Activated T-helper 1 cell treated with anti-CD3 and anti-CD28 coated beads, Interleukin-2, amount 50 U/mL, for 16 hours (primary cell): ENCODE measurements at places on chromosomes 2 and 18.

- no peak for DNase-seq
Observed at GRCh38 chr18:11149441-11150270, at the start of gene PIEZO2. Gene PIEZO2, minus strand, starts transcription at chr18:11149569. Its CDS starts 981 bp downstream, at chr18:11148588.

DNA sequence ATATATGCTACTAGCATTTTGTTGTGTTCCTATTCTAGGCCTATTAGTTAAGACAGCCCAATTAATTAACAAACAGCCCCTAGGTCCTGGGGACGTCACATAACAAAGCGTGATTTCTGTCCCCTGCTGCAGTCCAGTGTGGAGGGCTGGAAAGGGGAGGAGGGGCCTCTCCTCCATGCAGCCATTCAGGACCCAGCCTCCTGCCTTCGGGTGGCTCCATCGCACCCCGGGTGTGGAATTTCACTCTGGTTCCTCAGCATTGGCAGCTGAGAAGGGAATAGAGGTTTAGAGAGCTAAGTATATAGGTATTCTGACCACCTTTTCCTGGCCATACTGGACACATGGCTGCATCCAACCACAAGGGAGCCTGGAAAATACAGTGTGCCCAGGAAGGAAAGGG, 42.4 kb downstream of the MC2R start:
- no peak for DNase-seq

GRCh38 chr2:223041527-223042109, 10.4 kb upstream of the KCNE4 start:
- no peak for DNase-seq

GRCh38 chr2:165610591-165611029, 141.1 kb downstream of the CSRNP3 start:
- DNase-seq = no peak

DNA sequence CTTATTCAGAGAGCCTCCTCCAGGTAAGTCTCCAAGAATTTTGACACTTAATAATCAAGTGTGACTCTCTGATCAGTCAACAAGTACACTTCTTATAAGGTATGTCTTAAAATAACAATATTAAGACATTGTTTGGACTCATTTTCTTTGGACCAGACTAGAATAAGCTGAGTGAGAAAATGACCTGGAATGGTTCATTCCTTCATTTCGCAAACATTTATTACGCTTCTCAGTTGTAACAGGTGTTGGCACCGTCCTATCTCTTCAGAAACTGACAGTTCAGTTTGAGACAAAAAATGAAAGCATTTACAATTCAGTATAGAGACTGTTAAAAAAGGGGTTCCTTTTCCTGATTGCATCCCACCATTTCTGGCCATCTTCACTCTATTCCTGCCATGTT, 46.6 kb downstream of the TSPYL6 start:
- DNase-seq = no peak

DNA sequence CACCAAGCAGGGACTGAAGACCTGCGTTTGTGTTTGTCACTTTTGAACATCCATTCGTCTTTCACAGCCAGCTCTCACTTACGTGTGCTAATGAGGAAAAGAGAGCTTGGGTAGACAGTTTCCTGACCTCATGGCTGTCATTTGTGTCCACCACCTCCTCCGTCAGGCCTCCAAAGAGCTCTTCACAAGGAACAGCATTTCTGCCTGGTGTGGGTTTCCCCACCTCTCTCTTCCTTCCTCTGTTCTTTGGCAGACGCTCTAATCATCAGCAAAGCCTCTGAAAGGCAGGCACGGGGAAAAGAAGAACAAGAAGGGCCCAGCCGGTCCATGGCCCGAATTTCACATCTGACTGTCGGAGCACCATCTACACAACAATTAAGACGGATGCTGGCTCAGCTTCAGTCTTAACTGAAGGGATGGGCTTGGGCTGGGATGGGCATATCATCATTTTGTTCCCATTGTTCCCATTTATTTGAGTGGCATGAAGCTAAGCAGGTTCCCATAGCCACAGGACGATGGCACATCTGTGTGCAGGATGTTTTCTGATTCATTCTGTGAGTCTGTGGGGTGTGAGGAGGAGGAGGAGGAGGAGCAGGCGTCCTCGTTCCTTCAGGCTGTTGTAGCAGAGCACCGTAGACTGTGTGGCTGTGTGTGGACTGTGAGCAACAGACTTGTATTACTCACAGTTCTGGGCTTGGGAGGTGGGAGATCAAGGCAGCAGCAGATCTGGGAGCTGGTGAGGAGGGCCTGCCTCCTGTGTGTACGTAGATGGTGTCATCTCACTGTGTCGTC, 66.4 kb downstream of the TSHZ1 start:
- DNase-seq = no peak

DNA sequence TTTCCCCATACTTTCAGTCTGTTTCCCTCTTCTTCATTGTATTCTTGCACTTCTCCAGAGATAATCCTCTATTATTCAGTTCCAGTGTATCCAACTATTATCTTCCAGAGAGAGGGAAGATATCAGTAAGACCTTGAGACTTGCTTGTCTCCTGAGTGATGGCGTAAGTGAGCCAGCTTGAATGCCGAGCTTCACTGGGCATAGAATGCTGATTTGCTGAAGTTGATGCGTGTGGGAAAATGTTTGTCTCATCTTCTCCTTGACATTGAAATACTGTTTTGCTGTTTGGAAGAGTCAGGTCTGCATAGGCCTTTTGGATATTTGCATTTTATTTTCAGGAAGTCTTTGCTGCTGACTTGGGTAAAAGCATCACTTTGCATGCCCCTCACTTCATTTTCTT, 41.1 kb upstream of the MGAT5 start:
- no peak for DNase-seq

DNA sequence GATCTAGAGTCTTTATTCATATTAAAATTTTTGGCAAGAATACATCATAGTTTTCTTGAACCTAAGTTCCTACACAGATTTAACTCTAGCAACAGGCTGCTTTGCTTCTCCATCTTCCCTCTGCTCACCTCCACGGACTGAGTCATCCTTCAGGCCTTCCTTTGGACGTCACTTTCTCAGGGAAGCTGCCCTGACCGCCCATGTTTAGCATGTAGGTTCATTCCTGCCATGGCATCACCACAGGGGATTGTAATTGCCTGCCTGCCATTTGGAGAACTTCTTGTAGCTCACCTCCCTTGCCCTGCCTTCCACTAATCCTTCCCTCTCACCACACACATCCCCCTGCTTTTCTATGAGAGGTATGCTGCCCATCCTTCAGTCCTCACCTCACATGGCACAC, 43.9 kb upstream of the B3GNT2 start:
- DNase-seq = no peak

GRCh38 chr18:10121786-10122515, 208.1 kb downstream of the VAPA start:
- DNase-seq = no peak

GRCh38 chr2:49255409-49255971, 101.2 kb upstream of the FSHR start:
- DNase-seq = no peak

DNA sequence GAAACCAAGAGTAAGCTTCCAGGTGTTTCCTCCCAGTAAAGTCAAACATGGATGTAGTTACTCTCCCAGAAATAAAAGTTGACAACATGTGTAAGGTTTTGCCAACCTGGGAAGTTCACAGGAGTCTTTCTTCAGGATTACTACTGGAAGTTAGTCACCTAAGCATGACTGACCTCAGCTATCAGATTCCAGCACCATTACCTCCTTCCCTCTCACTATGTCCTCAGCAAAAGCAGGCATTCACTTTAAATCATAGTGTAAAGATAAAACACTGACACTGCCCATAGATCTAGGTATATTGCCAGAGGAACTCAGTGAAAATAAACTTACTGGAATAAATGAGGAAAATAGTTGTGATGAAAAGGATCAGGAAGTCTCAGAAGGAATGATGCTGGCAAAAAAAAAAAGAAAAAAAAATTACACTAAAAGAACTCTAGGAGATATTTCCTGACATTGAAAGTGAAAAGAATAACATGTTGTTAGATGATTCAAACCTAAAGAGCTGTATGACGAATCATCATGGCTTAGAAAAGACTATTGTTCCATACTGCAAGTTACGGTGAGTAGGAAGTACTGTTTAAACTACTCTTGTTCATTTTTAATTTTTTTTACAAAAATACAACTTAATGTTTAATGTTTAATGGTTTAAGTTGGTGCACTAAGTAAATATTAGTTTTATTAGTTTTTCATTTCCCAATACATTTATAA, 484.5 kb upstream of the ZNF804A start:
- DNase-seq = no peak

GRCh38 chr18:45980229-45980628, 13.1 kb upstream of the EPG5 start:
- DNase-seq = no peak

DNA sequence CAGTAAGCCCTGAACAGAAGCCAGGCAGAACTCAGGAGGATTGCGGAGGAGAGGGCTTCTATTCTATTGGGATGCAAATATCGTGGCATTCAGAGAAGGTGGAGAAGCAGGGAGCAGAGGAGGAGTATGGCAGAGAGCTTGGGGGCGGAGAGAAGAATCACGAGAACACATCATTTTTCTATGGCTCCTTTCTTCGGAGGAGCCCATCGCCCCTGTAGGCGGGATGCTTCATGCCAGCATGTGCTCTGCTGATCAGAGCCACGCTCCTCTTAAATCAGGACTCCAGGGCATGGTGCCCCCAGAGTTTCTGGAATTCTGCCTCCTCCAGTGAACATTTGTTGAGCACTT, 71.1 kb downstream of the CIB4 start:
- no peak for DNase-seq

- DNase-seq = no peak
Observed at GRCh38 chr2:23453836-23454460, 69.0 kb downstream of the KLHL29 start.

- no peak for DNase-seq
Observed at GRCh38 chr2:30708491-30709290, 98.6 kb downstream of the CAPN13 start.

GRCh38 chr2:241198381-241199279, 10.2 kb downstream of the ANO7 start:
- DNase-seq = no peak

GRCh38 chr2:77328134-77328931, 193.8 kb downstream of the LRRTM4 start:
- DNase-seq = no peak

DNA sequence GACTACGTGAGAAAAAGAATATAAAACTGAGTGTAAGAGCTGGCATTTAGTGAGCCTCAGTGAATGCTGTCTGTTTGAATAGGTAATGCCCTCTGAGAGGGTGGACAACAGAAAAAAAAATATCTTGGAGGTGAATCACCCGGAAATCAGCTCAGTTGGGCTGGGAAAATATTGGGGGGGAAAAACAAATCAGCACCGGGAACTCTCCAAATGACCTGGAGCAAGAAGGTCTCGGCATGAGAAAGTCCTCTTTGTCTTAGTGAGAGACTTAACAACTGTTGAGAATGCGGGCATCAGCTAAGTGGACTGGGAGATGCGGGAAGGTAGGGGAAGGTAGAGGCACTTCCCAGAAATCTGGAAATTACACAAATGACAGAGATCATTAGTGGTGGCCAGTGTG, 109.4 kb upstream of the POU3F3 start:
- no peak for DNase-seq

- DNase-seq = no peak
Observed at GRCh38 chr2:11017921-11018320, 106.2 kb downstream of the KCNF1 start.

DNA sequence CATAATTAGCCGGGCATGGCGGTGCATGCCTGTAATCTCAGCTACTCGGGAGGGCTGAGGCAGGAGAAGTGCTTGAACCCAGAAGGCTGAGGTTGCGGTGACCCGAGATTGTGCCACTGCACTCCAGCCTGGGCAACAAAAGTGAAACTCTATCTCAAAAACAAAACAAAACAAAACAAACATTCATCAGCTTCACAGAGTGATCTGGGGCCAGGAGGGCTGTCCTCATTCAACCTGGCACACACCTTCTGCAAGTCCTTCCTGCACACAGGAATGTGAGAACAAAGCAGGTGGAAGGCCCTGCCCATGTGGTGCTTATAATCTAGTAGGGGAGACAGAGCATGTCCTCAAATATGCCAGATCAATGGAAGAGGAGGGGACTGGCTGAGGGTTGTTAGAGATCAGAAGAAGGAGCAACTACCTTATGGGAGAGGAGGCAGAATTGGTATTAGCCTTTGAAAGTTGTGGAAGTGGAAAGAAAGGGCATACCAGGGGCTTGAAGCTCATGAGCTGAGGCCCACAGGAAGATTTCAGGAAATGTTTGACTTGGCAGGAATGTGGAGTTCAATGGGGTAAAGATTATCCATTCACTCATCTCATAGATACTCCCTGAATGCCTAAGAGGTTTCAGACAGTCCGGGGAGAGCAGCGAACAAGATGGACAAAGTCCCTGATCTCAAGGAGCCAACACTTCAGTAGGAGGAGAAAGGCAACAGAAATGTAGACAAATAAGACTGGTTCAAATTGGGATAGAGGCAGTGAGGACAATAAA, 155.3 kb upstream of the SIX3 start:
- no peak for DNase-seq

GRCh38 chr2:161415034-161415986, 787 bp upstream of the TBR1 start:
- no peak for DNase-seq

- DNase-seq = no peak
Observed at GRCh38 chr2:33442528-33443079, 33.8 kb upstream of the RASGRP3 start.

DNA sequence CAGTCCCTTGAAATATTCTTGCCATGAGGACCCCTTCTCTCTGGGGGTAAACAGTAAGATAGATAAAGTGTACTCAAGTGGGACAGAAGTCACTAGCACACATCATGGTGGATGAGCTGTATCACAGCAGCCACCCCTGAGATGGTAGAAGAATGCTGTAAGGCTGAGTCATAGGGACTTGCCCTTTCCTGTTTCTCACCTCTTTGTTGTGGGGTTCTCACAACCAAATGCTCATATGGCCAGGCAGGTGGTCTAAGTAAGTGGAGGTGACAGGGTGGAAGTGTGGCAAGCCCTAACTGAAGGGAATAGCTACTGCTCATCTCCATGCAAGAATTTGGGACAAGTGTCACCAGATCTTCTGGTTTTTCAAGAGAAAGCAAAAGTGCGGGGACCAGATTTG, 202.7 kb upstream of the SLC14A2 start:
- DNase-seq = no peak

- no peak for DNase-seq
Observed at GRCh38 chr2:183267148-183267827, 143.0 kb downstream of the NUP35 start.

DNA sequence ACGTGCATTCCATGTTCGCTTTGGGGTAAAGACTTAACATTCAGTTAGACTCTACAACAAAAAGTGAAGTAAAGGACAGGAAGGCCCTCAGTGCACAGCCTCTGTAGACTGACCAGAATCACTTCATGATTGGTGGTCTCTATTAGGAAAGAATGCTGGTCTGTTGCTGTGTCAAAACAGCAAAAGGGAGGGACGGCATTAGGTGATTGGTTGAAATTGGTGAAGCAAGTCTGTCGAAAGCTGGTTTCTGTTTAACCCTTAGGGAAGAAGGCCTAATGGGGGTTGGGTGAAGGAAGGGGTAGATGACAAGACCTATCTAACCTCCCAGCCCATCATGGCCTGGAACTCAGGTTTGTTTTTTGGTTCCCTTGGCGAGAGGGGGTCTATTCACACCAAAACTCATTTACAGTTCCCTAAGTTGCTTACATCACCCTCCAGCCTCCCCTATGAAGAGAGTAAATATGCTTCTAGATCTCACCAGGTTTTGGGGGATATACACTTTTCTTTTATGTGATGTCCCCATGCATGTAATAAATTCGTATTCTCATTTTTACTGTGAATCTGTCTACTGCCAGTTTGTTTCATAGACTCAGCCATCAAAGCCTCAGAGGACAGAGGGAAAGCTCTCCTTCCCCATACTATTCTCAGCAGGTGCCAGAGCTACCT, 65.6 kb downstream of the TMEM17 start:
- DNase-seq = no peak
